ENCODE measurements at places on chromosomes 3 and 15. TPM values are rescaled to one million over a fixed set of nuclear protein-coding genes. Genes with fewer than 3 reads are reported as not detected.

BCHE gene
- 10.4 TPM for total RNA-seq

LRRC58 gene
- 11.4 TPM for total RNA-seq

C2CD4A gene
- not detected for total RNA-seq

BOC gene
- total RNA-seq: 3.5 TPM

ISLR gene
- total RNA-seq: 214 TPM

SLC12A1 gene
- not detected for total RNA-seq

LDHAL6B gene
- not detected for total RNA-seq

SLC38A3 gene
- not detected for total RNA-seq

COLQ gene
- total RNA-seq: 0.43 TPM

ZNF654 gene
- 8.4 TPM for total RNA-seq

RASL12 gene
- 31.7 TPM for total RNA-seq

GOLGA6D gene
- total RNA-seq: under 0.01 TPM

GOLGA8R gene
- total RNA-seq: 2.7 TPM

TRH gene
- not detected for total RNA-seq

SSUH2 gene
- total RNA-seq: not detected

ESYT3 gene
- total RNA-seq: 0.16 TPM

GOLGA8T gene
- 0.17 TPM for total RNA-seq

ISG20 gene
- total RNA-seq: 3.1 TPM

WNT7A gene
- total RNA-seq: not detected

PLSCR5 gene
- not detected for total RNA-seq

KCNMB2 gene
- not detected for total RNA-seq

COX5A gene
- total RNA-seq: 30.6 TPM

WDR82 gene
- total RNA-seq: 56.0 TPM

CASR gene
- not detected for total RNA-seq

UNC13C gene
- not detected for total RNA-seq

VPS8 gene
- total RNA-seq: 65.9 TPM
